Activated T-helper 1 cell treated with Interleukin-2 at 50 U/mL for 16 hours (primary cell): ENCODE measurements at places on chromosomes 5 and 9.

GRCh38 chr9:13491138-13491492 lies 211.6 kb upstream of the MPDZ start:
- DNase-seq, result no peak

- no peak for DNase-seq
Observed at GRCh38 chr9:101993771-101994170, 255.3 kb upstream of the GRIN3A start.

DNA sequence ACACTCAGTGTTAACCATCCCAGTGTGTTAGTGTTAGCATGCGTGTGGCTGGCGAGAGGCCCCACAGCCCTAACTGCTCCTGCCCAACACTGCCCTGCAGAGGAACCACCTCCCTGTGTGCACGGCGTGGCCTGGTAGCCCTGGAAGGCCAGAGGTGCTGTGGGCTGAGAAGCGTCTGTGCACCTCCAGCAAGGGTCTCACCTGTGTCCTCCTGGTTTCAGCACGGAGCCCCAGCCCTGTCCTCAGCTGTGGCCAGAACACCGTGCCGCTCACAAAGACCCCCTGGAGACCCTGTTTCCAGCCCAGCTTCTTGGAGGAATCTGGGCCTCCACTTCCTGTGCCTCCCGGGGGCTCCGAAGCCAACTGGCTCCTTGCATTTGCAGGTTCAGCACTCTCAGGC lies 56.1 kb upstream of the NRARP start:
- DNase-seq, result no peak

DNA sequence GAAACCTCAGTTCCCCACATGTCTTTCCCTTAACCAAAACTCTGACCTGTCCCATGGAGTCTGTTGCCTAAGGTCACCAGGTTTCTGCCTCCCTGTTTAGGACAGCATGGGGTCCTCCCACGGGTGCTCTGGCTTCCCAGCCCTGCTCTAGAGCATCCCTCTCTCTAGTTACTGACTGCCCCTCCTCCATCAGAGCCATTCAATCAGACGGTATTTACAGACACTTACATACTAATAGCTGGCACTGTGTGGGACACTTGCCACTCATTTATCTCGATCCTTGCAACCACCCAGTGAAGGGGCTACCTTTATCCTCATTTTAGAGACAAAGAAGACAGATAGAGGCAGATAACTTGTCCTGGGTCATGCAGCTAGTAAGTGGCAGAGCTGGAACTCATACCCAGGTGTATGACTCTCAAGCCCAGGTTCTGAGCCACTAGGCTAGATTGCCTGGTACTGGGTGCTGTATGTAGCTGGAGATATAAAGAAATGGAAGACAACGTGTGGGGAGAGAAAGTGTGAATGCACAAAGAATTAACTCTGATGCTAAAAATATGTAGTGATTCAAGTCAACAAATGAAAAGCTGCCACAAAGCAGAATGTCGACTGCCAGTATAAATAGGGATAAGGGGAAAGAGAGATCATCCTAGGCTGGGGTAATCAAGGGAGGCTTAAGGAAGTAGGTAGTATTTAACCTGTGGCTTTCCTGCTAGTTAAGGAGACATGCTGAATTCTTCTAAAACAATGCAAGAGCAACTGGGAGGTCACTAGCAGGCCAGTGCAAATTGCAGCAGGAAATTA lies 52.5 kb upstream of the PDE8B start:
- no peak for DNase-seq

GRCh38 chr9:86577420-86578333 lies 223.5 kb upstream of the TUT7 start:
- no peak for DNase-seq

DNA sequence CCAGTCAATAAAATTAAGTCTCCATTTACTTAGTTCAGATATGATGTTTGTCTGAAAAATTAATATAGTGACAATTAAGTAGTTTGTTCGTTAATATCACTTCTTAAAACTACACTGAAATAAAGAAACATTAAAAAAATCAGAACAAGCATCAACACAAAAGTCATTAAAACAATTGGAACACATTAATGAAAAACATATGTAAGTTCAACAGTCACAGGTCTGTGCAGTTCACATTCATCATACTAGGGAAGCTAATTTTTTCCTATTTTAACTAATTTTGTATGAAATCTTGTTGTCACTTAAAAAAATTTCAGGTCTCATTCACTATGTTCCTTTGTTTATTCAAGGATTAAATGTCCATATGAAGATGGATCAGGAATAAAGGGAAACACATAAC lies 22.5 kb downstream of the POC5 start:
- no peak for DNase-seq

- DNase-seq, result no peak
Observed at GRCh38 chr5:179872828-179873575, 14.4 kb upstream of the MRNIP start.

- DNase-seq, result no peak
Observed at GRCh38 chr5:33299621-33300208, 141.1 kb upstream of the TARS1 start.

GRCh38 chr5:43017428-43017815 lies 22.7 kb downstream of the ANXA2R start:
- DNase-seq, result no peak

DNA sequence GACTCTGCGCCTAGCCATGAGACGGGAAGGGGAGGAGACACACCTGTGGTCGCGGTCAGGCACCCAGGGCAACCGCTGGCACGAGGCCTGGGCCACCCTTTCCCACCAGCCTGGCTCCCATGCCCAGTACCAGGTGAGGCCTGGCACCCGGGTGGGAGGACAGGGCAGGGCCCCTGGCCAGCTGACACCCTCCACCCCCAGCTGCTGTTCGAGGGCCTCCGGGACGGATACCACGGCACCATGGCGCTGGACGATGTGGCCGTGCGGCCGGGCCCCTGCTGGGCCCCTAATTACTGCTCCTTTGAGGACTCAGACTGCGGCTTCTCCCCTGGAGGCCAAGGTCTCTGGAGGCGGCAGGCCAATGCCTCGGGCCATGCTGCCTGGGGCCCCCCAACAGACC lies 5.0 kb downstream of the MAMDC4 start:
- DNase-seq, result no peak

GRCh38 chr5:8693341-8693844 lies 824.4 kb downstream of the MTRR start:
- no peak for DNase-seq
